ENCODE measurements at places on chromosomes 2 and 18.

DNA sequence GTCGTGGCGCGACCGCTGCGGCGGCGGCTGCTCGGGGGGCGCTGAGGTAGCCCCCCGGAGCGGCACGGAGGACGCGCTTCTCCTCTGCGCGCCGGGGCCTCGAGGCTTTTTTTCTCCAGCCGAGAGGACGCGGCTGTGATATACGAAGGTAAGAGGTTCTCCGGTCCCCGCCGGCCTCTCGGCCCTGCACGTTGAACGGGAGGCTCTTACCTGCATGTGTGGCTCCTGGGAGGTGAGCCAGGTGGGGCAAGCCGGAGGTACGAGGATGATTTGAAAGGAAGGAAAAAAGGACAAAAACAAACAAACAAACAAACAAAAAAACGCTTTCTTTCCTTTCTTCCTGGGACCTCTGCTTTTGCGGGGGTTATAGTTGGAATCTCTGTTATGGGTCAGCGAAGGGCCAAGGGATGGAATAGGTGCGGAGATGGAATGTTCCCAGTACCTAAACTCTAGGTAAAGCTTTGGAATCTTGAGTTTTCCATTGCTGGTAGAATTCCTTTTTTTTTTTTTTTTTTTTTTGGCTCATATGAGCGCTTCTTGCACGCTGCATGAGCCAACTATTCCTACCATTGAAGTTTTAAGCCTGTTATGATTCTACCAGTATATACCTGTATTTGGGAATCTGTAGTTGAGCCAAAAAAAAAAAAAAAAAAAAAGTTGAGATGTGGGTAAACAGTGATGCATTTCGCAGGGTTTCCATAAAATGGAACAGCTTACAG is 674 bp downstream of the PTPN4 start:
- DNase-seq, result no peak

GRCh38 chr18:31721601-31722000 is 37.2 kb upstream of the B4GALT6 start:
- DNase-seq, result no peak

DNA sequence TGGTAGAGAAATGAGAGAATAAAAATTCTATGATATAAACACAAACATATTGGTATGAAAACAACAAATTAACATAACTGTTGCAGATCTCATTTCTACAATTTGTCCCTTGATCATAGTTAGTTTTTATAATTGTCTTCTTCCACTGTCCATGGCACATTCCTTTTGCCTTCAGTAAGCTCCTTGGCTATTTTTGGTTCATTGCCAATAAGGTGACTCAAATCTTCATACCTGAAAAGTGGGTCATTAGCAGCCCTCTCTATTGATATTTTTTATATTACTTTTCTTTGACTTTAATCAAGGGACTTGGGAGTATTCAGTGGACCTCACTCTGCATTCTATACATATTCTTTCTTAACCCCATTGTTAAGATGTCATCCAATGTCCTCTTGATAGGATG is 552.9 kb downstream of the TDRD15 start:
- no peak for DNase-seq

DNA sequence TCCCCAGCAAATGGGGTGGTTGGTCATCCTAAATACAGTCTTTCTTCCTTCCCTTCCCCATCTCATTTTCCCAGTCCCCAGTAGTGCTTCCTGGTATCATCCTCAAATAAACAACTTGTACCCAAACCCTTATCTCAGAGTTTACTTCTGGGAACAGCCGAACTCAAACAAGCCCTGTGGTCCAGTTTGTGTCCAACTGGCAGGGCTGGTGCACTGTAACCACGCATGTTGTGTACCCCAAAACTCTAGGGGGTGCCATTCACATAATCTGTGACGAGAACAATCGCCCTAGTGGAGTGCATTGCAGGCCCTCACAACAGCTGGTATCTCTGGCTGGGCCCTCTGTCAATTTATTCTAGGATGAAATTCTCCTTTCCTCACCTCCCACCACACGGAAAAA is 366.2 kb downstream of the TNS1 start:
- no peak for DNase-seq

Data from effector memory CD8-positive, alpha-beta T cell (primary cell).